Mononuclear cell (primary cell): ENCODE measurements at places on chromosomes 1 and 21. TPM values are rescaled to one million over a fixed set of nuclear protein-coding genes. Genes with fewer than 3 reads are reported as not detected.

Gene FAM151A
- not detected for total RNA-seq

Gene FCRL4
- total RNA-seq = not detected

Gene NECTIN4
- 1.4 TPM for total RNA-seq

Gene RNF207
- 2.1 TPM for total RNA-seq

Gene AMPD1
- not detected for total RNA-seq

Gene OR2L2
- total RNA-seq = under 0.01 TPM

Gene MAN1C1
- 12.9 TPM for total RNA-seq

Gene HFM1
- total RNA-seq = 0.10 TPM

Gene C1orf232
- total RNA-seq = not detected

Gene CATSPER4
- not detected for total RNA-seq

Gene NUF2
- total RNA-seq = 0.94 TPM

Gene TIE1
- 0.94 TPM for total RNA-seq

Gene HENMT1
- 6.3 TPM for total RNA-seq

Gene IER5
- 170 TPM for total RNA-seq

Gene TDRD5
- total RNA-seq = 0.10 TPM

Gene FGR
- total RNA-seq = 123 TPM

Gene SAMD13
- total RNA-seq = 0.31 TPM

Gene FAM3B
- 0.73 TPM for total RNA-seq

Gene S100A7A
- total RNA-seq = not detected

Gene RHOU
- total RNA-seq = 15.3 TPM

Gene ANGPTL3
- not detected for total RNA-seq

Gene MYBPH
- total RNA-seq = not detected

Gene CHI3L2
- 12.9 TPM for total RNA-seq

Gene GSTM1
- not detected for total RNA-seq

Gene SMPDL3B
- 0.10 TPM for total RNA-seq

Gene GCSAML
- total RNA-seq = 1.7 TPM

Gene S100B
- 20.8 TPM for total RNA-seq

Gene KRTAP12-2
- not detected for total RNA-seq

Gene ST6GALNAC5
- total RNA-seq = not detected

Gene S100A12
- 428 TPM for total RNA-seq

Gene FCRL1
- 25.5 TPM for total RNA-seq

Gene CA6
- total RNA-seq = 0.63 TPM

Gene CXADR
- 0.42 TPM for total RNA-seq

Gene PADI2
- 9.1 TPM for total RNA-seq

Gene TLCD4
- total RNA-seq = 0.21 TPM

Gene LCE2B
- not detected for total RNA-seq

Gene GBP2
- total RNA-seq = 161 TPM

Gene ARHGAP30
- 60.3 TPM for total RNA-seq

Gene PLA2G2D
- total RNA-seq = not detected

Gene TMEM222
- total RNA-seq = 17.0 TPM

Gene ILDR2
- 1.5 TPM for total RNA-seq

Gene FAM177B
- 0.63 TPM for total RNA-seq

Gene PSMB2
- total RNA-seq = 17.2 TPM

Gene LPAR3
- total RNA-seq = 0.84 TPM

Gene MRPL20
- 39.5 TPM for total RNA-seq

Gene CELA2B
- not detected for total RNA-seq

Gene HAO2
- not detected for total RNA-seq

Gene RAP1GAP
- 0.10 TPM for total RNA-seq

Gene KAZN
- total RNA-seq = 0.31 TPM

Gene OR2AJ1
- not detected for total RNA-seq

Gene C1orf115
- 1.3 TPM for total RNA-seq

Gene LCE1F
- not detected for total RNA-seq

Gene CORT
- total RNA-seq = 0.10 TPM

Gene TNFRSF9
- total RNA-seq = 2.4 TPM

Gene GIPC2
- under 0.01 TPM for total RNA-seq

Gene FPGT
- 5.6 TPM for total RNA-seq

Gene SH2D2A
- 19.1 TPM for total RNA-seq
